Endodermal cell (in vitro differentiated cells): ENCODE measurements at places on chromosomes 4 and X. TPM values are rescaled to one million over a fixed set of nuclear protein-coding genes. Genes with fewer than 3 reads are reported as not detected.

Gene CD38
- 0.07 and 0.11 TPM in 2 replicates for total RNA-seq

Gene UGT2A1
- total RNA-seq, result not detected in 2 replicates

Gene PCDH11X
- 0.99 to 1.1 TPM (median 1.1 TPM) in 3 replicates for total RNA-seq

Gene DRP2
- 0.28 to 0.95 TPM (median 0.91 TPM) in 3 replicates for total RNA-seq

Gene SSX4
- total RNA-seq, result 0.63 to 1.6 TPM (median 1.00 TPM) in 3 replicates

Gene NAA11
- not detected in 2 replicates for total RNA-seq

Gene DCAF12L1
- total RNA-seq, result 1.9 and 2.0 TPM in 2 replicates

Gene ATG4A
- 4.4 and 5.1 TPM in 2 replicates for total RNA-seq

Gene OSTC
- 215 to 264 TPM (median 217 TPM) in 3 replicates for total RNA-seq

Gene EOLA2
- 24.0 and 26.3 TPM in 2 replicates for total RNA-seq

Gene IL13RA1
- total RNA-seq, result 25.8 and 27.8 TPM in 2 replicates

Gene MAGEB2
- not detected in 2 replicates for total RNA-seq

Gene DCHS2
- 0.20 and 0.24 TPM in 2 replicates for total RNA-seq

Gene ATP2B3
- not detected in 3 replicates for total RNA-seq

Gene RAB9B
- total RNA-seq, result 0.20 and 0.42 TPM in 2 replicates

Gene F8A2
- total RNA-seq, result not detected in 2 replicates

Gene CPLX1
- total RNA-seq, result 1.7 and 1.9 TPM in 2 replicates

Gene HDX
- total RNA-seq, result 2.8 to 7.2 TPM (median 7.2 TPM) in 3 replicates

Gene TLL1
- 3.8 and 6.4 TPM in 2 replicates for total RNA-seq

Gene NFXL1
- total RNA-seq, result 29.3 and 33.0 TPM in 2 replicates

Gene ANTXR2
- total RNA-seq, result 10.0 and 13.6 TPM in 2 replicates

Gene TMSB15B
- 17.7 to 21.4 TPM (median 19.3 TPM) in 3 replicates for total RNA-seq

Gene SSX2
- total RNA-seq, result not detected in 3 replicates

Gene PABPC5
- 2.6 and 3.1 TPM in 2 replicates for total RNA-seq

Gene TEX11
- total RNA-seq, result 0.68 to 0.76 TPM (median 0.75 TPM) in 3 replicates

Gene SEPSECS
- 12.6 to 17.7 TPM (median 14.7 TPM) in 3 replicates for total RNA-seq
